Activated naive CD8-positive, alpha-beta T cell treated with anti-CD3 and anti-CD28 coated beads for 36 hours (primary cell): ENCODE measurements at places on chromosomes 4 and X. TPM values are rescaled to one million over a fixed set of nuclear protein-coding genes. Genes with fewer than 3 reads are reported as not detected.

GIMD1 gene
- total RNA-seq: not detected

GRCh38 chrX:129523079-129523911 lies at the start of gene SMARCA1:
SMARCA1 (minus strand) TSS chrX:129523490; CDS start chrX:129523370, 120 bp downstream.
- DNase-seq: no peak
- peaks cover 9% of the 10 kb centered on the region for H3K27me3 ChIP-seq
- no peaks in the 10 kb centered on the region for H3K36me3 ChIP-seq
- H3K27ac ChIP-seq: no peak within 1 kb of the TSS
- H3K4me3 ChIP-seq: peak within 1 kb of the TSS; percentile 78

GRCh38 chr4:1592709-1593417 lies 91.2 kb downstream of the FAM53A start:
- H3K27ac ChIP-seq: no peak overlapping the region
- no peak for DNase-seq
- H3K36me3 ChIP-seq: peaks cover 7% of the 10 kb centered on the region
- H3K4me1 ChIP-seq: no peaks in the 10 kb centered on the region

TENM3 gene
- total RNA-seq: not detected

LUZP4 gene
- not detected for total RNA-seq

MAGEB16 gene
- total RNA-seq: not detected

DNA sequence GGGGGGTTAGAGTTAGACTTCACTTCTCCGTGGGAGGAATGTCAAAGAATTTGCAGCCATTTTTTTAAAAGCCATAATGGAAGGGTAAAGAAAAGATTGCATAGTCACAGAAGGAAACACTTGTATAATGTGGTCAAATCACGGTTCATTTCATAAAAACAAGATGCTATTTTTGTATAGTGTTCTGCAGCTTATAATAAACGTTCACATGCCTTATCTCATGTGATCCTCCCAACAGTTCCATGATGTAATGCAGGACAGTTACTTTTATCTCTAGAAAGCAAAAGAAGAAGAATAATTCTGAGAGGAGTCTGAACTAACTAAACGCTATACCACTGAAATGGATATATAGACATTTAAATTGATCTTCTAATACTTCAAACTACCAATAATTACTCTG lies 71.3 kb upstream of the CAMK2D start:
- H3K4me1 ChIP-seq: peaks cover 14% of the 10 kb centered on the region
- no peak overlapping the region for H3K27ac ChIP-seq
- H3K36me3 ChIP-seq: peaks cover 2% of the 10 kb centered on the region
- no peak overlapping the region for H3K4me3 ChIP-seq
- no peak for DNase-seq

DNA sequence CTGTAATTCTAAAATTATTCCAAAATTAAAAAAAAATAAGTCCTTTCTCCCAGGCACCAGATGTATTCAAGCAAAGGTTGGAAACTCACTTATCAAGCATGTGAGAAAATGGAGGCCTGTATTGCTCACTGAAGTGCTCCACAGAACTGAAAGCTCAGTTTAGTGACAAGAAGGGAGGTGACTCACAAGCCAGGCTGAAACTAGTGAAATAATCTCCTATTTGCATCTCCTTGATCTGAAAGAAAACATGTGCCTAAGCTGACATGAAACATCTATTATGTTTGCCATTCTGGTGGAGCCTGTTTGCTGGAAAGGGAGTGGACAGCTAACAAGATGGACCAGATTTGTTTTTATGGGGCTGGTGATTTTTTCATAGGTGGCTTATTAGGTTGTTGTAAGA lies 54.0 kb upstream of the AMELX start:
- H3K27ac ChIP-seq: no peak overlapping the region
- no peaks in the 10 kb centered on the region for H3K27me3 ChIP-seq
- no peak for DNase-seq
- H3K4me1 ChIP-seq: no peaks in the 10 kb centered on the region
- H3K36me3 ChIP-seq: no peaks in the 10 kb centered on the region

CTAG2 gene
- total RNA-seq: 39.6 TPM

DNA sequence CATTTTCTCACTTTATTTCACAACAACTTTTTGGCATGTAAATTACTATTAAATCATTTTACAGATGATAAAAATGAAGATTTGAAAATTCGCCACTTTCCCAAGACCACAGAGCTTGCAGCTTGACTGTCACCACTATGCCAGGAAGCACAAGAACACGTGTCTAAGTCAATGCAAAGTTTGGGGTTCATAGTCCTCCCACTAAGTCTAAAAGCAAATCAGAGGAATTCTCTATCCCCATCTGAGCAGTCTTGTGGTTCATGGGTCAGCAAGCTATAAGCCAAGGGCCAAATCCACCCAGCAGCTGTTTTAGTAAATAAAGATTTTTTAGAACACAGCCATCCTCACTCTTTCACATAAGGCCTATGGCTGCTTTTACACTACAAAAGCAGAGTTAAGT lies 833.3 kb upstream of the INTU start:
- H3K36me3 ChIP-seq: no peaks in the 10 kb centered on the region
- H3K4me3 ChIP-seq: no peak overlapping the region
- H3K4me1 ChIP-seq: no peaks in the 10 kb centered on the region
- no peaks in the 10 kb centered on the region for H3K27me3 ChIP-seq
- no peak for DNase-seq
- no peak overlapping the region for H3K27ac ChIP-seq

F11 gene
- not detected for total RNA-seq

DNA sequence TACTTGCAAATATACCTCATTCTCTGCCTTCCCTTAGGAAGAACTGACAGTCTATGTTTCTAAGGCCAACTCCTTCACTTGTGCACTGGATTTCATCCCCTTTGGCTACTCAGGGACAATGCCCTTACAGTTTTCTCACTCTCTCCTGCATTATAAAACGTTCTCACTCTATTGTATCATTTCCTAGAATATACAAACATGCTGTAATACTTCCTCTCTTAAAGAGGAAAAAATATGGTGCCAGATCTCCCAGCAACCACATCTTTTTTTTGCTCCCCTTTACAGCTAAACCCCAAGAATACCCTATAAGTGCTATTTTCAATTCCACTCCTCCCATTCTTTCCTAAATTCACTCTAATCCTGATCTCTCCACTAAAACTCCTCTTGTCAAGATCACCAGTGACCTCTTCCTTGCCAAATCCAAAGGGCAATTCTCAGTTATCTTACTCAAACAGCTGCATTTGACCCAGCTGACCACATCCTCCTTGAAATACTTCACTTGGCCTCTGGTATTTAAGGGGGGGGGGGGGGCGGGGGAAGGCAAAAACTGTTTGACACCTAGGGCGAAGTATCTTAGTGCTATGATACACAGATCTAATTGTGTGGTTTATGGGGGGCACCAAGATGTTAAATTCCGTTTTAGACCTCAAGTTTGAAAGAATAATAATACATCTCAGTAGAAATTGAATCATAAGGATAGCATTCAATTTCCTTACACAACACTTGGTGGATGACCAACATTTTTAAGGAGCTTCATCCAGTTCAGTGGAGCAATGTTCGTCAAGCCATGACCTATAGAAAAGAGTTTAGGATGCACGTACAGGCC lies 1.6 kb downstream of the RCHY1 start:
- peaks cover 29% of the 10 kb centered on the region for H3K36me3 ChIP-seq
- no peak for DNase-seq
- H3K4me1 ChIP-seq: peaks cover 38% of the 10 kb centered on the region
- H3K4me3 ChIP-seq: no peak overlapping the region
- no peak overlapping the region for H3K27ac ChIP-seq

DNA sequence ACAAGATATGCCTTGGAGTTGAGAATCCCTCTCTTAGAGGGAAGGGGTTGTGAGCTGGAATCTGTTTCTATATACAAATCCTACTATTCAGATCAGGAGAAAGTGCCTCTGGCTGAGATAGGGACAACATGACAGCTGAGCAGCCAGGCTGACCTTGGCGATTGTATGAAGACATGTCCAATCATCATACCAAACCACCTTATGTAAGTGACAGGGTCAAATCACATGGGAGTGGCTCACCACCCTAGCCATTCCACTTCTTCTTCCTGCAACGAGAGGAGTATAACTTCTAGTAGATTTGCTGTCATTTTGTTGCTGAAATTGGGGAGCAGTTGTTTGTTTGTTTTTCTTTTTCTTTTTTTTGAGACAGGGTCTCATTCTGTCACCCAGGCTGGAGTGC lies 48.3 kb upstream of the TMEM150C start:
- H3K4me1 ChIP-seq: no peaks in the 10 kb centered on the region
- H3K36me3 ChIP-seq: no peaks in the 10 kb centered on the region
- DNase-seq: no peak
- no peaks in the 10 kb centered on the region for H3K27me3 ChIP-seq

IGFBP7 gene
- not detected for total RNA-seq

GRCh38 chrX:74421740-74422352 lies 553 bp downstream of the SLC16A2 start:
- no peaks in the 10 kb centered on the region for H3K36me3 ChIP-seq
- H3K27me3 ChIP-seq: peaks cover 9% of the 10 kb centered on the region
- H3K27ac ChIP-seq: no peak overlapping the region
- peaks cover 15% of the 10 kb centered on the region for H3K4me1 ChIP-seq
- DNase-seq: no peak
